Upper lobe of left lung (tissue), 6 donors: ENCODE measurements at places on chromosomes 7 and 10. TPM values are rescaled to one million over a fixed set of nuclear protein-coding genes. Genes with fewer than 3 reads are reported as not detected.

DNA sequence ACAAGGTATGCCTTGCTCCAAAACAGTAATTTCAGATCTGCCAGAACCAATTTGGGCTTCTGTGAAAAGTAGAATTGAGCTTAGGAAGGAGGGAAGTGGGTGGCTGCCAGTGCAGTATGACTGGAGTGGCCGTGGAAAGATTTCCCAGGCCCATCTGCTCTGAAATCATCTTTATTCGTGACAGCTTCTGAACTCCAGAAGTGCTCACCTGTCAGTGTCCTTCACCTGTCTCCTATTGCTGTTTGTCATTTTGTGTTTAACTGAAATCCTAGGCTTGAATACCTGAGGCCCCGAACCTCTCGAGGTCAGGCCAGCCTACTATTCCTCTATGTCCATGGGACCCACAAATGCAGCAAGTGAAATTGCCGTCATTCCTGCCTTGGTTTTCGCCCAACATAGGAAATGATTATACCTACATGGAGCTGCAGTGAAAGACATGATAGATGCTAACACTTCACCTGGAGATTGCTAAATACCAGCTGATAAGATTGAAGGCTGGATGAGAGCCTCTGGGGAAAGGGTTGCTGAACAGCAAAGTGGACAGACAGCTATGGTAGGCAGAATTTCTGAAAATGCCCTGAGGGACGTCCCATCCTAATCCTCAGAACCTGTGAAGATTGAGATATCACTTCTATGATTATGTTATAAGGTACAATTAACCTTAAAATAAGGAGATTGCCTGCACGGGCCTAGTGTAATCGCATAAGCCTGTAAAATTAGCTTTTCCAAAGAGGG, 82.1 kb downstream of the C1GALT1 start:
- no peaks in the 10 kb centered on the region for H3K27me3 ChIP-seq
- no peaks in the 10 kb centered on the region for H3K4me1 ChIP-seq
- no peak for DNase-seq
- H3K27ac ChIP-seq: no peak overlapping the region
- H3K36me3 ChIP-seq: no peaks in the 10 kb centered on the region

Gene PTPRN2
- 5.9 TPM for total RNA-seq

Gene KLHDC10
- 33.1 TPM for total RNA-seq

GRCh38 chr10:4201866-4202825, 417.1 kb upstream of the KLF6 start:
- no peaks in the 10 kb centered on the region for H3K27me3 ChIP-seq
- no peaks in the 10 kb centered on the region for H3K4me1 ChIP-seq
- DNase-seq: no peak

Gene GALNT17
- 14.3 TPM for total RNA-seq

- H3K4me3 ChIP-seq: no peak overlapping the region
- no peak for DNase-seq
- H3K36me3 ChIP-seq: no peaks in the 10 kb centered on the region
- no peak overlapping the region for H3K27ac ChIP-seq
These were observed 30.4 kb downstream of the LAMB4 start for GRCh38 chr7:108099713-108100112.

DNA sequence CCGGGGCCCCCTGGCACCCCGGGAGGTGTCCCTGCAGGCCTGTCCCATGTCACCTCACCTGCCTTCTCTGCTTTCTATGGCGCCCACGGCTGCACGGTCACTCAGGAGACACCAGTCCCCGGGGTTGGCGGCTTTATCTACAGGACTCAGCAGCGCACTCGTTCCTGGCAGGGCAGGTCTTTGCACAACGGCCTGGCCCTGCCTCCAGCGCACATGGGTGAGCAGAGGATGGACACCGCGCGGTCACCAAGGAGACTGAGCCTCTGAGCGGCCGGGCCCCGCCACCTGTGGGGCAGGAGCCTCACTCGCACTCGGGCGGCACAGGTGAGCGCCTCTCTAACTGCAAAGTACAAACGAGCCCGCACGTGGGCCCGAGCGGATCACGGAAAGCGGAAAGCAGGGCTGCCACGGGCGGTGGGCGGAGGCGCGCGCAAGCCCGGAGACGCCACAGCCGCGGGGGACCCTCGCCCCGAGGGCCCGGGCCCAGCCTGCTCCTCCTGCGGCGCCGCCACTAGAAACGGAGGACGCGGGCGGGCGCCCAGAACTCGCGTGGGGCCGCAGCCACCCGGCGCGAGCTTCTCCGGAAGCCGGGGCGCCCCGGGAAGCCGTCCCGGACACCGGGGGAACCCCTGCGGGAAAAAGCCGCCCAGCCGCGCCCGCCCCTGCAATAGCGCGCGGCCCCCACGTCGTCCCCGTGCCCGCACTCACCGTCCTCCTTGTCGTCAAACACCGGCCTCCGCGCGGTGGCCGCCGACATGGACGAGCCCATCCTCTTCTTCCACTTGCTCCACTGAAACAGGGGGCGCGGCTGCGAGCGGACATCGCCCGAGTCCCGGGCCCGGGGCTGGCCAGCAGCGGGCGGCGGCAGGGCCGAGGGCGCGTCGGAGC, 642 bp downstream of the STK32C start:
- H3K4me3 ChIP-seq: peak overlapping the region; percentile 80
- peak; percentile 72 for DNase-seq

DNA sequence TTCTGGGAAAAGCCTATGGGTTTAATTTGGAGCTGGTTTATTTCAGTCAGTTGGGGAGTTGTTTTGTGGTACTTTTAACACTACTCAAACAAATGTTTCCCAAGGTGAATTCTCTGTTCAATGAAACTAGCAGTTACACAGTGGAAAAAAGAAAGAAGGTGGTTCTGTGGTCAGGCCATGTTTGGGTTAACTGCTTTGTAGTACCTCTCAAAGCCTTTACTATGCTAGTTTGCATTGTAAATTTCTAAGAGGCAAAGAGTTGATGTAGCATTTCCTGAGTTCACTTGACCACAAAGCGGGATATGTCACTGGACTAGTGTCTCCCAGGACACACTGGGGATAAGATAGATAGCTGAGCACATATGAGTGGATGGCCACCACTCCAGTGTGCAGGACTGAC, 145.4 kb downstream of the KIF20B start:
- no peaks in the 10 kb centered on the region for H3K36me3 ChIP-seq
- no peak overlapping the region for H3K27ac ChIP-seq
- DNase-seq: no peak

- H3K4me1 ChIP-seq: no peaks in the 10 kb centered on the region
- no peak overlapping the region for H3K4me3 ChIP-seq
- H3K36me3 ChIP-seq: no peaks in the 10 kb centered on the region
- no peak for DNase-seq
- no peak overlapping the region for H3K27ac ChIP-seq
- no peaks in the 10 kb centered on the region for H3K27me3 ChIP-seq
These were observed 196.1 kb downstream of the NSUN6 start for GRCh38 chr10:18455086-18455884.

Gene NAT16
- total RNA-seq: not detected

- no peak overlapping the region for H3K27ac ChIP-seq
- no peaks in the 10 kb centered on the region for H3K4me1 ChIP-seq
- no peak overlapping the region for H3K4me3 ChIP-seq
These were observed 51.8 kb downstream of the BPGM start for GRCh38 chr7:134698481-134698880.

GRCh38 chr10:62388328-62388727, 14.2 kb downstream of the ZNF365 start:
- H3K4me3 ChIP-seq: no peak overlapping the region
- DNase-seq: peak; percentile 36
- no peaks in the 10 kb centered on the region for H3K4me1 ChIP-seq
- no peaks in the 10 kb centered on the region for H3K27me3 ChIP-seq
- no peaks in the 10 kb centered on the region for H3K36me3 ChIP-seq
- H3K27ac ChIP-seq: no peak overlapping the region

Gene HOXA3
- 6.3 TPM for total RNA-seq

DNA sequence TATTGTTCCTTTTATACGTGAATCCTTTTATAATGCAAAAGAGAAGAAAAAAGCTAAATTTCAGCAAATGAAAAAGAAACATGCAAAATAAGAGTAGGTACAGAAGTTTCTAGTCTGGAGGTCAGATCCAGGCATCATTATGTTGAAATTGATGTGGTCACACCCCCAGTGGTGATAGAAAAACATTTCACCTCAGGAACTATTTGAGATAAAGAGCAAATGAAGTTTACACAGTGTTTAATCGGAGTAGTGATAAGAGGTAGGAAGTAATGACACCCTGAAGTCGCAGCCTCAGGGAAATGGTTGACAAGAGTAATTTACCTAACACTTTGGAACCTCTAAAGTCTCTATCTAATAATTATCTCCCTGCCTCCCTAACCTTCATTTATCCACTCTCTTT, 536.0 kb upstream of the STEAP1 start:
- H3K27ac ChIP-seq: no peak overlapping the region
- H3K27me3 ChIP-seq: no peaks in the 10 kb centered on the region
- no peak overlapping the region for H3K4me3 ChIP-seq
- DNase-seq: no peak
- H3K36me3 ChIP-seq: no peaks in the 10 kb centered on the region
